Activated CD8-positive, alpha-beta memory T cell treated with anti-CD3 and anti-CD28 coated beads, Interleukin-2, amount 10 ng/mL, durations not matched to agents 7 days and 5 days (primary cell): ENCODE measurements at places on chromosomes 5 and 9. TPM values are rescaled to one million over a fixed set of nuclear protein-coding genes. Genes with fewer than 3 reads are reported as not detected.

- H3K36me3 ChIP-seq = peaks cover 37% of the 10 kb centered on the region
- peak overlapping the region; percentile 85 for H3K27ac ChIP-seq
- DNase-seq = no peak
- H3K4me1 ChIP-seq = peaks cover 87% of the 10 kb centered on the region
- no peaks in the 10 kb centered on the region for H3K27me3 ChIP-seq
Measured at GRCh38 chr5:372996-373709, 51.6 kb downstream of the AHRR start.

DNA sequence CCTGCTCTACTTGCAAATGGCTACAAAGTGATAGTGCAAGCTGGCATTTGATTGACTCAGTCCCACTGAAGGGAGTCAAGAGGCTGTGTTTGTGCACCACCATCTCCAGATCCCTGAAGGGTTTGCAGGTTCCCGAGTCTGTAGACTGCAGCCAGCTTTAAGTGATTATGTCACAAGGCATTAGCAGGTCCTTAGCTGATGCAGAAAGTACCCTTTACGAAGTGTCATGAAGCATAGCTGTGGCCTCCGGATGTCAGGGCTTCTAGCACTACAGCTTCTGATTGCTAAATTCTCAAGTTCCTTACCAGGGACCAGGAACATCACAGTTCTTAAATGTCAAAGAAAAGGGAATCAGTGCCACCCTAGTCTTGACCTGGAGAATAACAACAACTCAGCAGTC lies 311.3 kb upstream of the TRPC7 start:
- H3K27ac ChIP-seq = no peak overlapping the region
- no peak for DNase-seq
- no peaks in the 10 kb centered on the region for H3K27me3 ChIP-seq
- H3K4me1 ChIP-seq = no peaks in the 10 kb centered on the region

- H3K36me3 ChIP-seq = no peaks in the 10 kb centered on the region
- H3K27me3 ChIP-seq = peaks cover 14% of the 10 kb centered on the region
- no peak for DNase-seq
- no peak overlapping the region for H3K27ac ChIP-seq
- H3K4me1 ChIP-seq = no peaks in the 10 kb centered on the region
Measured at GRCh38 chr5:160171666-160172065, 52.4 kb upstream of the PWWP2A start.

The NUTM2G gene
- not detected for total RNA-seq

GRCh38 chr5:179113945-179114641 lies 53.9 kb downstream of the ZNF354C start:
- H3K4me1 ChIP-seq = no peaks in the 10 kb centered on the region
- H3K36me3 ChIP-seq = no peaks in the 10 kb centered on the region
- no peak overlapping the region for H3K27ac ChIP-seq
- H3K27me3 ChIP-seq = no peaks in the 10 kb centered on the region
- DNase-seq = no peak

- peaks cover 11% of the 10 kb centered on the region for H3K27me3 ChIP-seq
- H3K27ac ChIP-seq = peak overlapping the region; percentile 47
- peaks cover 31% of the 10 kb centered on the region for H3K4me1 ChIP-seq
- H3K4me3 ChIP-seq = no peak overlapping the region
- H3K36me3 ChIP-seq = no peaks in the 10 kb centered on the region
Measured at GRCh38 chr9:134403682-134404301, 77.5 kb downstream of the RXRA start.

DNA sequence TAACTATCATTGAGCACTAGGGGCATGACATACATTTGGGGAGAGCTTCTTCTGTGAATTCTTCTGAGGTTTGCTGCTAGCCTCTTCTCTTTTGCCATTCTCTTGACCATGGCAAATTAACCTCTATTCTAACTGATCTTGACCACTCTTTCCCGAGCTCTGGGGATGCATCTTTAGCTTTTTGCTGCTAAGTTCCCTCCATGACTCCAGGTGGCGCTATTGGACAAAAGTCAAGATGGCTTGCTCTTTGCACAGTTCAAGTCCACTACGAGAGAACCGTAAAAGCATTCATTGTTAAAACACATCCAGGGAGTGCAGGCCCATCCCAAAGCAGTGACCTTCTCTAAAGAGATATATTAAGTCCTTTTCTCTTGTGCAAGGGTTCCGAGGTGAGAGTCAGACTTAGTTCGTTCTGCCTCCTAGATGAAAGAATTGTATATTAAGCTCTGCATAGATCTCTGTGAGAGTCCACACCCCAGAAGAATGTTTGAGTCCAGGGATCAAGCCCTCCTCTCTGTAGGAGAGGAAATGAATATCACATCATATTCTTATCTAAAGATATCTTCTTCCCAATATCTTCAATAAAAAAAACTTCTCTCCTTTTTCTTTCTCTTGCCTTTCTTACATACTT lies 1152.9 kb upstream of the CDH6 start:
- no peak for DNase-seq
- no peak overlapping the region for H3K4me3 ChIP-seq
- no peaks in the 10 kb centered on the region for H3K27me3 ChIP-seq
- no peaks in the 10 kb centered on the region for H3K4me1 ChIP-seq
- no peaks in the 10 kb centered on the region for H3K36me3 ChIP-seq

- no peaks in the 10 kb centered on the region for H3K27me3 ChIP-seq
- DNase-seq = no peak
- no peak overlapping the region for H3K4me3 ChIP-seq
- H3K27ac ChIP-seq = no peak overlapping the region
Measured at GRCh38 chr5:30874241-30875034, 319.0 kb upstream of the CDH6 start.

DNA sequence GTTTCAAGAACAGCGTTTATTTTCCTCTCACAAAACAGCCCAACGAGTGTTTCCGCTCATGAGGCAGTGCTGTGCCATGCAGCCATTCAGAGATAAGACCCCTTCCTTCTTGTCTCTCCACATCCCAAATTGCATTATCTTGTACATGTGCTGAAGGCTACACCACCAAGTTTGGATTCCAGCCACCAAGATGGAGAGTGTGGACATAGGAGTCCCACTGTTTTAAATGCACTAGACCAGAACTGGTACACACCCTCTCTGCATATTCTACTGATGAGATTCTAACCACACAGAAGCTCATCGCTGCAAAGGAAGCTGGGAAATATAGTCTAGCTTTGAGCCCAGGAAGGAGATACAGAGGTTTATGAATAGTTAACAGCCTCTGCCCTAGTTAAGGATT lies 509.4 kb downstream of the NFIB start:
- no peak for DNase-seq
- H3K4me1 ChIP-seq = no peaks in the 10 kb centered on the region
- H3K4me3 ChIP-seq = no peak overlapping the region
- H3K36me3 ChIP-seq = no peaks in the 10 kb centered on the region
- H3K27ac ChIP-seq = no peak overlapping the region

- no peaks in the 10 kb centered on the region for H3K4me1 ChIP-seq
- H3K27me3 ChIP-seq = peaks cover 49% of the 10 kb centered on the region
- no peak overlapping the region for H3K27ac ChIP-seq
- H3K4me3 ChIP-seq = no peak overlapping the region
Measured at GRCh38 chr5:76930083-76930482, 22.8 kb upstream of the CRHBP start.

DNA sequence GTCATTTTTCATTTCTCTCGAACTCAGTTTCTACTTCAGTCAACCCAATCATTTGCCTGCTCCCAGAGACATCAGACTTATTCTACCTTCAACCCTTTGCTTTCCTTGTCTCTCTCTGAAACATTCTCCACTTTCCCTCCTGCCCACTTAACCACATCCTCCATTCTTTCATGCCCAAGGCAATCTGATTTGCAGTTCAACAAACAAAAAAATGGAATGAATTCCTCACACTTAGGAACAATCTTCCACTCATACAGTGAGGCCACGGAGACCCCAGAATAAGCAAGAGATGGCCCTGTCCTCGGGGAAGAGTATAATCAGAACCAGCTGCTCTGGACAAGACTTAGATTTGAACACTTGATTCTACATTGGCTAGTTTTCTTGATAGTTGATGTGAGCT lies 180.5 kb downstream of the RFK start:
- no peak overlapping the region for H3K4me3 ChIP-seq
- H3K27ac ChIP-seq = no peak overlapping the region
- no peaks in the 10 kb centered on the region for H3K36me3 ChIP-seq
- H3K27me3 ChIP-seq = no peaks in the 10 kb centered on the region
- H3K4me1 ChIP-seq = no peaks in the 10 kb centered on the region

DNA sequence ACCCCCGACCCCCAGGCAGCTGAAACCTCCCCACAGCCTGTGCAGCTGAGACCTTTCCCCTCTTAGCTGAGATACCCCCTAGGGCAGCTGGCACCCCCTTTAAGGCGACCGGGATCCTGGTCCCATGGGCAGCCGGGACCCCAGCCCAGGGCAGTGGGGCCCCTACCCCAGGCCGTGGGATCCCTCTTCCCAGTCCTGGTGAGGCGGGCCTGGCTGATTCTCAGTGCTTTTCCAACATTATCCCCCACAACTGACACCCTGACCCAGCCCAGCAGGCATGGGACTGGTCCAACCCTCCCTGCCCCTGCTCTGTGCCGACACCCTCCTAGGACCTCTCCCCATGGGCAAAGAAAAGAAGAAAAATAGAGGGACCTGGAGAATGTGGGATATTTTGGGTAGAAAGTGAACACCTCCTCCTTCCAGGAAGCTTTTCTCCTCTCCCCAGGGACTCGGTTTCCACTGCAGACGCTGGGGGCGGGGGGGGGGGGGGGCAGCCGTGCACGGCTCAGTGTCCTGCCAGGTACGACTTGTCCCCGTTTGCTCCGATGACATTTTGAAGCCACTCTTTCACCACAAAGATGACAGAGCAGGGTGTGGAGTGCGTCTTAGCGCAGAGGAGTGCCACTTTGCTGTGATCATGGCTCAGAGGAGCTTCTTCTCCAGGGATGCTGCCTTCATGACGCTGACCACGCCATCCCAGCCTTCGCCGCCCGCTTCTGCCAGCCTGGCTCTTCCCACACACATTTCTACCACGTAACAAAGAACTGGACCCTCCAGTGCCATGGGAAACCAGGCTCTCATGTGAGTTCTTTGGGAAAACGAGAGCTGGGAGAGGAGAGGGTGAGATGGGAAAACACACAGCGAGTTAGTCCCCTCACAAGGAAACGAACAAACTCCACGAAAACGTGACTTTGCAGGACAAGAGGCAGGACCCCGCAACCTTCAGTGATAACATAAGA lies 47.5 kb downstream of the MRPL36 start:
- no peaks in the 10 kb centered on the region for H3K36me3 ChIP-seq
- H3K4me3 ChIP-seq = no peak overlapping the region
- H3K27ac ChIP-seq = no peak overlapping the region
- H3K27me3 ChIP-seq = peaks cover 3% of the 10 kb centered on the region
- no peaks in the 10 kb centered on the region for H3K4me1 ChIP-seq

GRCh38 chr5:142609142-142609541 lies 76.7 kb downstream of the FGF1 start:
- H3K27ac ChIP-seq = no peak overlapping the region
- H3K4me1 ChIP-seq = no peaks in the 10 kb centered on the region
- no peak for DNase-seq
- H3K27me3 ChIP-seq = peaks cover 48% of the 10 kb centered on the region

DNA sequence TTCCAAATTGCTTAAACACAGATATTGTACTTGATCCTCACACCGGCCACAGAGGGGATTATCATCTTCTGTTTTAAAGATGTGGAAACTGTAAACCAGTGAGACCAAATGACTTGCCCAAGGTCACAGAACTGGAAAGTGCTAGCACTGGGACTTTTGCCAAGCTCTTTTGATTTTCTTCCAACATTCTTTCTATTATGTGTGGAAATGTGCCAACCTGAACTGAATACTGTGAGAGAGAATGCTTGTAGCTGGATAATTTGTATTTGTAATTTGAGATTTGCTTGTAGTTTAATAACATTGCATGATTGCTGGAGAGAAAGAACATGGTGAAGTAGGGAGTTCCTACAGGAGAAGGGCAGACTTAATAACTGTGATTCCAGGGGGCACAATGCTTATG lies 977.9 kb upstream of the NUDT12 start:
- DNase-seq = no peak
- no peaks in the 10 kb centered on the region for H3K27me3 ChIP-seq
- H3K4me1 ChIP-seq = no peaks in the 10 kb centered on the region

The FAM114A2 gene
- total RNA-seq = 22.3 TPM

DNA sequence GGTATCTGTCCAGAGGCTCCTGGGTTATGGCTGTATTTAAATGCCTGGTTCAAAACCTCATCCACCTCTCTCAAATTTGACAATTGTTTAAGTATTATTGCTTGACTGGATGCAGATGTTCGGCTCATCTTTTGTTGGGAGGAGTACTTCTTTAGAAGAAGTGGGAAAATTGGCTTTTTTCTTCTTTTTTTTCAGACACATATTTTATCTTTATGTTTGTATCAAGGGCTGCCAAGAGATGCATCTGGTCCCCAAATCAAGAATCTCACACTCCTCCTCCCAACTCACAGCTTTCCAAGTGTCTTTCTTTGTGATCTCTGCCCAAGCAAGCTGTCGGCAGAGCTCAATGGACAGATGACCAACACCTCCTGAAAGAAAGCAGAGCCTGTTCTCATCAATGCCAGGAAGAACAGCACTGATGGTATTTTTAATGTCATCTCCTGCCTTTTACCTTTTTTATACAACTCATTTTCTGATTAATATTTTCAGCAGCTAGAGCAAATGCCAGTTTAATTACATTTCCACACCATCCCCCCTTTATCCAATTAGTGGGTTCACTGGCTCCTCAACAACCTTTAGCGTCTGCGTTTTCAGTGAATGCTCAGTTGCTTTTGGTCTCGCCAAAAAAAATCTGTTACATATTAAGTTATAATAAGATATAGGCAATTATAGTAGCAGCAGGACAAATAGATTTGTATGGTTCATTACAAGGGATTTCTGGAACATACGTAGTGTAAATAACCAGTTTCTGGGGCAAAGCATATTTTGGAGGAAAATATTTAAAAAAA lies 110.3 kb upstream of the SLIT3 start:
- no peaks in the 10 kb centered on the region for H3K4me1 ChIP-seq
- no peak for DNase-seq
- peaks cover 2% of the 10 kb centered on the region for H3K27me3 ChIP-seq
- no peak overlapping the region for H3K4me3 ChIP-seq
- no peak overlapping the region for H3K27ac ChIP-seq
- H3K36me3 ChIP-seq = no peaks in the 10 kb centered on the region

The SLC6A7 gene
- total RNA-seq = not detected

GRCh38 chr5:54332720-54333119 lies 22.3 kb upstream of the ARL15 start:
- H3K27ac ChIP-seq = no peak overlapping the region
- no peaks in the 10 kb centered on the region for H3K4me1 ChIP-seq
- DNase-seq = no peak
- H3K36me3 ChIP-seq = no peaks in the 10 kb centered on the region

- DNase-seq = no peak
- no peak overlapping the region for H3K4me3 ChIP-seq
Measured at GRCh38 chr5:67537439-67538148, 341.0 kb upstream of the CD180 start.
